ENCODE measurements at places on chromosomes 1 and 21.
A peak's percentile ranks its signal among the peaks of the same experiment; 100 is the strongest.

- peak; percentile 74 for DNase-seq
Measured at GRCh38 chr1:183234660-183235476, 48.8 kb downstream of the LAMC2 start.

DNA sequence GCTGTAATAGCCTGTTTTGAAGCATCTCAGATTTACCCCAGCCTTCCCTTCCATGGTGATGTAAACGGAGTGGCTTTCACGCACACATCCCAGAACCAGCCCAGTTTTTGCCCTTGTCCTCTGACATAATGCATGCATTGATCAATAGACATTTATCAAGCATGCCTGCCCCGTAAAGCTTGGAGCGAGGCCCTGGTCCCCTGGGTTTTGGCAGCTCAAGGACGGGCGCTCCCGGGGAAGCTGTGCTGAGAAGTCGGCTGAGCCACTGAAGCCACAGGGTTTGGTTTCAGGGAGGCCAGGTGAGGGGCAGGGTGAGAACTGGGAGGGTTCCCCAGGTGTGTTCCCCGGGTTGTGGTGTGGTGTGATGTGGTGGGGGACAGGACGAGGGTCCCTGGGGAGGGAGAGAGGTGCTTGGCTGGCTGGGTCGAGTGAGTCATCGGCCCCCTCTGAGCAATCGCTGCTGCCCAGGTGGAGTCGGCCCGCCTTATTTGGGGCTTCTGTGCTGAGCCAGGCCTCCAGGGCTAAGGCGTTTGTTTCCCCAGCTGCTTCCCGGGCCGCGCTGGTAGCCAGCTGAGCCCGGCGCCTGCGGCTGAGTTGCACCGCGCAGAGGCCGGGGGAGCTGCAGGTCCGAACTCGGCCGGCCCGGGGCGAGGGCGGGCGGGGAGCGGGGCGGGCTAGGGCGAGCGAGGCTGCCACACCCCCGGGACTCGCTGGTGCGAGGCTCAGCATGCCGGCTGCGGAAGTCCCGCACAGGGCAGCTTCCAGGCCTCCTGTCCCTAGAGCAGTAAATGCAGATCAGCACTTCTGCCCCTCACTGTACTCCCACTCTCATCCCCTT, 23.6 kb downstream of the ATP2B4 start:
- DNase-seq, result peak; percentile 54

DNA sequence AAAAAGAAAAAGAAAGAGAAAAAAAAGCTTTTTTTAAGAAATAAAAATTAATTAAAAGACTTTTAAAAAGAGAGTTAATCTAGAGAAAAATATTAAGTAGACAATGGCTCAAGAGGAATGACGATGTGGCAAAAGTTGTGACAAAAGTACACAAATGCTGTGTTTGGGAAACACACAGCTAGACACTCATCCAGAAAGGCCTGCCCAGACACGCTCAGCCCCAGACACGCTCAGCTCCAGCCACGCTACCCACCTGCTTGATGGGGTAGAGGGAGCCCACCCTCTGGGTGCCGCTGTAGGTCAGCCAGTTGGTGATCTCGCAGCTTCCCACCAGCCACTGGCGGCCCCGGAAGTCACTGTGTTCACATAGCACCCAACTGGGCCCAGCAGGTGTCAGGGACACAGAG, 10.2 kb downstream of the CD52 start:
- no peak for DNase-seq

GRCh38 chr1:29388170-29388569, 151.8 kb downstream of the PTPRU start:
- no peak for DNase-seq

DNA sequence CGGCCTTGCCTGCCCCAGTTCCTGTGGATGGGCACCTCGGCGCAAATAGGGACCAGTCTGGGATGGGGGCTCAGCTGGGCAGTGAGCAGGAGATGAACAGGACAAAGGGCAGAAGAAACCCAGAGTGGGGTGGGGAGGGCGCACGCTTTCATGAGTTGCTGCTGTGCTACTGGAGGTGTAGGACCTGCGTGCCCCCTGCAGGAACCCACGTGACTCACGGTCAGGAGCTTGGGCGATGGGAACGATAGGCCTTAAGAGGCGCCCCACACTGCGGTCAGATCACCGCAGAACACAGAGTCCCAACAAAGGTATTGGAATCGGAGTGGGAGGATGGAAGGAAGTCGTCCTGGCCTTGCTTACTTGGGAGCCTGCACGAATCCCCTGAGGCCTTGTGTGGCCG, 17.2 kb downstream of the PRDM15 start:
- no peak for DNase-seq

All from suppressor macrophage treated with lipopolysaccharide for 4 hours (primary cell).